Astrocyte of the cerebellum (primary cell): ENCODE measurements at places on chromosomes 5 and 9.
A peak's percentile ranks its signal among the peaks of the same experiment; 100 is the strongest.

- no peak for DNase-seq
Observed at GRCh38 chr9:90103771-90104170, 499.0 kb downstream of the GADD45G start.

GRCh38 chr9:128702949-128703615, 779 bp downstream of the PKN3 start:
- no peak for DNase-seq

- DNase-seq = peak; percentile 75
Observed at GRCh38 chr5:127203818-127204217, 86.8 kb upstream of the MEGF10 start.

DNA sequence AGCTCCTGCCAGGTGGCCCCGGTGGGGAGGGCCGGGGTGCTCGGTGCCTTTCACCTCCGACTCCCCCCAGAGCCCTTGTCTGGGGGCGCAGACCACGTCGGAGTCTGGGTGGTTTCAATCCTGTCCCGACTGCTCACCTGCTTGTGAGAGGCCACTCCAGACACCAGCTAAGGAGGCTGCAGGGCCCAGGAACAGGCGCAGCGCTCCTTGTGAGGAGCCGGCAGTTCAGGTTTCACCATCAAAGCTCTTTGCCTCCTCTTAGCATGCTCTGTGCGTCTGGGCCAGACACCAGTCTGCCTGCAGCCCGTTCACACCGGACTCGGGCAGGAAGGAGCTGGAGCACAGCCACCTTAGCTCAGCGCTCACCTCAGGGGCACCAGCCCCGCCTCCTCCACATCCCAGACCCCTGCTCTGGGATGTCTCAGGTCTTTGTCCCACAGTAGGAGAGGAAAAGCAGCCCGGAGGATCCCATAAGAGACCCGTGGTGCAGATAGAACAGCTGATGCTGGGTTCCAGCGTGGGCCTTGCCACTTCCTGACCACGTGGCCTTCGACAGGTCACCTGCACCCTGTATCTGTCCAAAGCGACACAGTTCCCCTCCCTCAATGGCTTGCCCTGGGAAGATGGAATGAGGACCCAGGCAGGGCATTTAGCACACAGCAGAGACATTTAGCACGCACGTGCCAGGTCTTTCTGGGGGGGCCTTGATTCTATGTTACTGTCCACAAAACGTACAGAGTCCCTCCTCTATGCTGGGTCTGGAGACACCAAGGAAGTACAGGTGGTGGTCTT, 106.2 kb upstream of the LMX1B start:
- DNase-seq = no peak

GRCh38 chr5:158153508-158153907, 294.6 kb upstream of the CLINT1 start:
- DNase-seq = no peak

- no peak for DNase-seq
Observed at GRCh38 chr9:128929560-128929959, 8.8 kb downstream of the PHYHD1 start.

DNA sequence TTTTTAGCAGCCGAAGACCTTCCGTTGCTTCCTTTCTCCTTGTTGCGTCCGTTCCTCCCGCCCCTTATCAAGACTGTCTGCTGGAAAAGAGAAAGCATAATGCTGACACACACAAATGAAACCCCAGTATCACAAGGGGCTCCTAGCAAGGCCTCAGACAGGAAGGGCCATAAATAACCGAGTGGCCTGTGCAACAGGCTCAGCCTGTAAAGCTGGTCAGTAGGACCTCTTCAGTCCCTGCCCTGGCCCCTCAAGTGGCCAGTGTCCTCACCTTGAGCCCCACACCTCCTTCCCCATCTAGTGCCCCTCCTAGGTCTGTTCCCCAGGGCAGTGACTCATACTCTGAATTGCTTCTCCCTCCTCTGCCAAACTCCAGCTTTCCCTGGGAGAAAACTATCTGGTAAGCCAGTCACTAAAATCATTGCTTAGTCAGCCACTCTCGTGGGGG, 174.6 kb upstream of the IL12B start:
- DNase-seq = peak; percentile 51

DNA sequence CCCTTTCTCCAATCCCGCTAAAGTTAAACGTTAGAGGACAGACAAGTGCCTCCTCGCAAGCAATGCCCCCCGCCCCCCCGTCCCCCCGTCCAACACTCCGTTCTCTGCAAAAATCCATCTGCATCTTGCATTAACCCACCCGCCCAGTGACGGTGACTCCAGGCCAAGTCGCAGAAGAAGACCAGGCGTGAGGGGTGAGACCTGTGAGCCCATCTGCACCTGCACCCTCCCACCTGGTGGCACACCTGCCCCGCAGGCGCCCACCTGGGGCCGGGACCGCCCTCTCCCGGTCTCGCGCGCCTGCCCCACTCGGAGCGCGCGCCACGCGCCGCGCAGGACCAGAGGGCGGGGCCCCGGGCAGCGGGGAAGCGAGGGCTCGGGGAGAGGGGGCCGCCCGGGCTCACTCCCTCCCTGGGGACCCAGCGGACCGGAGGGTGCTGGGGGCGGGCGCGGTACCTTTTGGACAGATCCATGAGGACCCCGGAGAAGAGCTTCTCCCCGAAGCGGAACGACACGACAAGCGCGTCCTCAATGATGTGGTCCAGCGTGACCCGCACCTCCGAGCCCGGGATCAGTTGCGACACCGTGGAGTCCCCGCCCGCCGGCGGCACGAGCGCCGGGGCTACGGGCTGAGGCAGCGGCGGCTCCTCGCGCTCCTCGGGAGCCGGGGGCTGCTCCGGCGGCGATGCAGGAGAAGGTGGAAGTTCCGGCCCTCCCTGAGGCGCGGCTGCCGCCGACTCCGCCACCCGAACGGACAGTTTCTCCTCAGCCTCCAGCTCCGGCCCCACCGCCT, 705 bp downstream of the PWWP2A start:
- DNase-seq = no peak
